SIG-M5 (cell line): ENCODE measurements at places on chromosomes 3 and 15.

- no peak for DNase-seq
Measured at GRCh38 chr3:127791221-127791913, 30.9 kb downstream of the MGLL start.

- no peak for DNase-seq
Measured at GRCh38 chr3:35617370-35617769, 22.0 kb upstream of the ARPP21 start.

GRCh38 chr3:140223631-140224030 lies 288.6 kb downstream of the CLSTN2 start:
- no peak for DNase-seq

DNA sequence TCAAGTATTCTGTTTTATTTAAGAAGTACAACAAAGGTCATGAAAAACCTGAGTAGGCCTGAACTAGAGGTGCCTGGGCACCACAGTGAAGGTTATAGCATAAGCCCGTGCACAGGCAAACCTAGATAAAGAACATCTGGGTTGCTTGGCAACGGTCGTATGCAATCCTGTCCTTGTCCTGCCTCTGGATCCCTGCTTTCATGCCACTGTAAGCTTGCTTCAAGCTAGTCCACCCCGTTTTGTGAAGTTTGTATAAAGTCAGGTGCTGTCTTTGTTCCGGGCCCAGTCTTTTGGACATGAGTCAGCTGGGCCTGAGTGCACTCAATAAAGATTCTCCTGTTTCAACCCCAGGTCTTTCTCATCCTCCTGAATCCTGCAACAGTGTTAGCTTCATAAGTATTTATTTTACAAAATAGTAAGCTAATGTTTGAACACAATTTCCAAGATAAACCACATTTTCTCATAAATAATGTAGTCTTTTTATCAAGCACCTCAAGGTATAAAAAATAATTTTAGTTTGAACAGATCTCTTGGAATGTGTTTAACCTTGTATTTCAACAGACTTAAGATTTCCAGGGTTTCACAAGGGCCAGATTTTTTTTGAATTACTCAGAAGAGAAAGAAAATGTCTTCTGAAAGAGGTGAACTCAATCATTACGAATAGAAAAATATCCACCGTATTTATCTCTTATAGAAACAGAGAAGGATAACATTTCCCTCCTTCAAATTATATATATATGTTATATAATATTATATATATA lies 14.3 kb upstream of the SLC9C1 start:
- DNase-seq: no peak

DNA sequence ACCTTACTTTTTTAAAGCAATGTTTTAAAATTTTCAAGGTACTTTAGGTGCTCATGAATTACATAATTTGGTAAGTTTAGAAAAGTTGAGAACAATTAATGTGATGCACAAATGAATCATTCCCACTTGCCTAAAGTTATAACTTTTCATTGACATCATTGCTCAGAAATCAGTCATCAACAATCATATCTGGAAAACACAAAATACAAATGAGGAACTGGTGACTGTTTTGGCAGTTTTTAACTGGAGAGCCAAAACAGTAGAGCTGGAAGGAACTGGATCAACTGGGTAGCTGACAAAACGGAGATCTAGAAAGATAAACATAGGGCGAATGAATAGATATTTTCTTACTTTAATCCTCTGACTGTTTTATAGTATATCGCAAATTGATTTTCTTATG lies 767.1 kb downstream of the IGSF11 start:
- DNase-seq: no peak

DNA sequence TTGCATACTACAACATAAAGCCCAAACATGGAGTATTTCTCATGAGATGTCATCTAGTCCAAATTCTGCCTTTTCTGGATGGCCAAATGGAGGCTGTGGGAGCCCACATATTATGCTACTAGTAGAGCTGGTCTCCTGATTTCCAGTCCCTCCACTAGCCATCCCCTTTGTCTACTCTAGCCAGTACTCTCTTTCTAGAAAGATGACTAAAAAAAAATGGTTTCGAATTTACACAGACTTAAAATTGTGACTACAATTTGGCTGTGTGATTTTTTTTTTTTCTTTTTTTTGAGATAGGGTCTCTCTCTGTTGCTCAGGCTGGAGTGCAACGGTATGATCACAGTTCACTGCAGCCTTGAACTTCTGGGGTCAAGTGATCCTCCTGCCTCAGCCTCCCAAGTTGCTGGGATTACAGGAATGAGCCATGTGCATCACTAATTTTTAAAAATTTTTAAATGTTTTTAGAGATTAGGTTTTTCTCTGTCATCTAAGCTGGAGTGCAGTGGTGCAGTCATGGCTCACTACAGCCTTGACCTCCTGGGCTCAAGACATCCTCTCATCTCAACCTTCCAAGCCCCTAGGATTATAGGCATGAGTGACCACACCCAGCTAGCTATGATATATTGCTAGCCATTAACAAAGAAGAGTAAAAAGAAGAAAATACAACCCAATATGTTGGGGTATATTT lies 273.9 kb downstream of the ADAMTSL3 start:
- DNase-seq: no peak

GRCh38 chr3:186665625-186666188 lies at the start of gene HRG:
TSS of gene HRG (plus strand) at chr3:186666014. CDS start at chr3:186666032, 18 bp downstream.
- DNase-seq: no peak

DNA sequence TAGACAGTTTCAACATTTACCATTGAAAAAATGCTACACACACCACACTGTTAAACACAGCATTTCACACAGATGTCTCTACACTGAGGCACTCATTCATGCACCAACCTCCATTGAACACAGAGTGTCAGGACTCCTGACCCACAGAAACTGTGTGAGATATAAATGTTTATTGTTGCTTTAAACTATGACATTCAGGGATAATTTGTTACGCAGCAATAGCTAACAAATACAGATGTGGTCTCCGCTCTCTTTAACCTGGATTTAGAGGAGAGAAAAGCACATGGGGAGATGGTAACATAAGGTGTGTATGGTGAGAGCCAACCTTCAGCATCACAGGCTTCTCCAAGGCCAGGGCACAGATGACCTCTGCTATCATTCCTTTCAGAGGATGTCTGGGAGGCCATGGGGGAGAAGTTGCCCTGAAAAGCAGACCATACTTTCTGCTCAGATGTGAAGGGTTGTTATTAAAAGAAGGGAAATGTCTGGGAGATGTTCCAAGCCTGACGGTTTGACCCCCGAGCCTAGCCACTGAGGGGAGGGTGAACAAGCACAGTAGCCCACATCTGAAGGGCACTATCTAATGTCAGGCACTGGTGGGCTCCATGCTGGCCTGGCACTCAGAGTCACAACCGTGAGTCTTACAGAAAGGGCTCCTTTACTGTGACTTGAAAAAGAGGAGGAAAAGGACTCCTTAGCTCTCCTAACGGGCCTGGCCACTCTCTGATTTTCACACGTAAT lies 284.5 kb upstream of the TLE3 start:
- DNase-seq: no peak

DNA sequence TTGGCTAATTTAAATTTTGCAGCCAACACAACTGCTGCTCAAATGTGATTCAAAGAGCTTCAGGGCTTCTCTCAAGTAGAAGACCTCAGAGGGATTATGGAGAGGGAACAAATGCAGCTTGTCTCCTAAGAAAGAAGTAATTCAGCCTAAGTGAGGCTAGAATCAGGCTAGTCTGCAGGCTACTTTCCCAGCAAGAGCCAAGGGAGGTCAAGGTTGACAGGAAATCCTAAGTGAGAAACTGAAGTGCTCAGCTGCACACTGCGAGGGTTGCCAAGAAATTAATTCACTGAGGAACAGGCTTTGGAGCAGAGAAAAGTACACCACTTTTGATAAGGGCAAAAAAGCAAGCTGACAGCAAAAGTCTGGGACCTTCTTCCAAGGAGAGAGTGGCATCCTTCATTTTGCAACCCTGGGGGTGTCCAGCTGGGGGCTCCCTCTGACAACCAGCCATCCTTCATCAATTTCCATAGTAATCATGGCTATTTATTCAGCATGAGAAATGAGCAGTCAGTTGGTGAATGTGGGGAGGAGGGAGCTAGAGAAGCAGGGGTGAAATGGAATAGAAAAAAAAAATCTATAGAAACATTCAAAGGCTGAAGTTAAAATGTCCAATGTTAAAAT lies 646.4 kb upstream of the ADAMTS9 start:
- no peak for DNase-seq

DNA sequence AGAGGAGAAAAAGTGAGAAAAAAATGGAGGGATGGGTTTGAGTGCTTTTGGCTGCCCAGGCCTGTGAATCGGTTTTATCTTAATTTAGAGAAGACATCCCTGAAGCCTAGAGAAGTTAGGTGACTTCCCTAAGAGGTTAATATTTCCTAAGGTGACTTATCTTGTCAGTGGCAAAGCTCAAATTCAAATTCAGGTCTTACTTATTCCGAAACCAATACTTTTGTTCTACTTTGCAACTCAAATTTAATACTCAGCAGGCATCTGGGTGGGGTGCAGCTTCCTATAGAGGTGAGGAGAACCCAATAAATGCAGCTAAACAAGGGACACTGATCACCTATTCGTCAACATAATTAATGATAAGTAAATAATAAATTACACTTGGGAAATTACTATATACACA lies 54.9 kb upstream of the MYRIP start:
- no peak for DNase-seq

GRCh38 chr3:59930170-59930569 lies 880.3 kb upstream of the CFAP20DC start:
- DNase-seq: no peak

DNA sequence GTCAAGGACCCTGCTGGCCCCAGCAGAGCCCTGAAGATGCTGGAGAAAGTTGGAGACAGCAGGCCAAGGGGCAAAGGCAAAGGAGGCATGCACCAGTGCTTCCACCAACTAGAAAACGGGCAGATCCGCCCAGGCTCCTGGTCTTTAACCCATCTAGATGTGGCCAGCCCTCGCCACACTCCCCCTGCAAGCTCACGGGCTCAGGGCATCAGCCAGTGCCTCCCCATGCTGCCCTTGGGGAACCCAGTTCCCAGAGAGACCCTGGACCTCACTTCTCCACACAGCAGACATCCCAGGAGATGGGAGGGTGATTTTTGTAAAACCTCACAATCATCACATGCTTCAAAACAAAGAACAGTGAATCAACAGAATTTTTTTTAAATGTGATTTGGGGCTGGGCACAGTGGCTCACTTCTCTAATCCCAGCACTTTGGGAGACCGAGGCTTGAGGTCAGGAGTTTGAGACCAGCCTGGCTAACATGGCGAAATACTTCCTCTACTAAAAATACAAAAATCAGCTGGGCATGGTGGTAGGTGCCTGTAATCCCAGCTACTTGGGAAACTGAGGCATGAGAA lies 24.5 kb downstream of the CYFIP1 start:
- DNase-seq: no peak

- no peak for DNase-seq
Measured at GRCh38 chr3:135891121-135891520, 74.4 kb upstream of the PPP2R3A start.

DNA sequence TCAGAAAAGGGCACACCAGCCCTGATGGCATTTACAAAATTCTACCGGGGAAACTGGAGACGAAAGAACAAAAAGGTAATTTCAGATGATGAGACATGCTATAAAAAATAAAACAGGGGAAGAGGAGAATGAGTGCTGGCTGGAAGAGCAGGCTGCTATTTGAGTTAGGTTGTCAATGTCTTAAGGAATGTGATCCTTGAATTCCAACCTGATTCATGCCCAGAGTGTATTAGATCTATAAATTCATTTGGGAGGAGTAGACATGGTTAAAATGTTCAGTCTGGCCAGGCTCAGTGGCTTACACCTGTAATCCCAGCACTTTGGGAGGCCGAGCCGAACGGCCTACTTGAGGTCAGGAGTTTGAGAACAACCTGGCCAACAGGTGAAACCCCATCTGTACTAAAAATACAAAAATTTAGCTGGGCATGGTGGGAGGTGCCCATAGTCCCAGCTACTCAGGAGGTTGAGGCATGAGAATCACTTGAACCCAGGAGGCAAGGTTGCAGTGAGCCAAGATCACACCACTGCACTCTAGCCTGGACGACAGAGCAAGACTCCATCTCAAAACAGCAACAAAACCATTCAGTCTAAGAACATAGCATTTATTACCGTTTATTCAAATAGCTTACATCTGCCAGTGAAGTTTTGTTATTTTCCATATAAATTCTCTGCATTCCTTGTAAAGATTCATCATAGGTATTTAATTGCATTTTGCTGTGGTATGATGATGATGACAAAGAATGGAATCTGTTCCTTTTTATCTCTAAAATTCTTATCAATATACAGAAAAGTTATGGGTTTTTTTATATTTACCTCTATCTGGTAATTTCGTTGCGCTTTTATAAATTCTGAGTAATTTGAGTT lies 126.7 kb upstream of the NR2E3 start:
- no peak for DNase-seq

DNA sequence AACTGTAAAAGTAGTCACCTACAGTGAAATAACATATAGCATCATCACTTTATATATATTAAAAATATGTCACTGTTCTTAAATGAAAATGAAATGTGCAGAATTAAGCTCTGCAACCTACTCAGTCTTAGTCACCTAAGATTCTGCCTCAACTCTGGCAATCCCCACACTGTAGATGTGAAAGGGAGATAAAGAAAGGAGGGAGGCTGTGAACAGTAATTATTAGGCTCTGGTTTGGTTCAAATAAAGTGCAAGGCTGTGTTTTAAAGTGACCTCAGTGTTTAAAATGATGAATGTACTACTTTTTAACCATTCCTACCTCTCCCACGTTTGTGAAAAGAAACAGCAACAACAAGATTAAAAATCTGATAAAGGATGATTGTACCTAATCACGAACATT lies 72.2 kb downstream of the ATP8B4 start:
- DNase-seq: no peak

- DNase-seq: no peak
Measured at GRCh38 chr15:27059610-27060202, 88.7 kb downstream of the GABRG3 start.

- no peak for DNase-seq
Measured at GRCh38 chr3:148344521-148344920, 353.2 kb upstream of the AGTR1 start.

DNA sequence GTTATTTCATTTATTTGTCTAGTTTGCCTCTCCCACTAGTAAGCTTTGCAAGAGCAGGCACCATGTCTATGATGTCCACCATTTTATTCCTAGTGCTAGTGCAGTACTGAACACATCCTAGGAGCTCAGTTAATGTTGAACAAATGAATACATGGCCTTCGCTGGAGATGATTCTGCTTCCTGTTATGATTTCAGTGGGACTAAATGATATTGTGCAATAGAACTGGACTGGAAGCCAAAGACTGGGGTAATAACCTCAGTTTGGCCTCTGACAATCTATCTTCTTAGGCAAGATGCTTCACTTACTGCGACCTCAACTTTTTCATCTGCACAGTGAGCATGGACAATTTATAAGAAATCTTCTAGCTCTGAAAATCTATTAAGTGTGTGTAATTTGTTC lies 191.3 kb downstream of the ADAMTSL3 start:
- no peak for DNase-seq

- DNase-seq: no peak
Measured at GRCh38 chr3:27504749-27505148, 20.6 kb upstream of the SLC4A7 start.

GRCh38 chr15:101623367-101624304 lies 28.5 kb downstream of the TM2D3 start:
- DNase-seq: no peak

DNA sequence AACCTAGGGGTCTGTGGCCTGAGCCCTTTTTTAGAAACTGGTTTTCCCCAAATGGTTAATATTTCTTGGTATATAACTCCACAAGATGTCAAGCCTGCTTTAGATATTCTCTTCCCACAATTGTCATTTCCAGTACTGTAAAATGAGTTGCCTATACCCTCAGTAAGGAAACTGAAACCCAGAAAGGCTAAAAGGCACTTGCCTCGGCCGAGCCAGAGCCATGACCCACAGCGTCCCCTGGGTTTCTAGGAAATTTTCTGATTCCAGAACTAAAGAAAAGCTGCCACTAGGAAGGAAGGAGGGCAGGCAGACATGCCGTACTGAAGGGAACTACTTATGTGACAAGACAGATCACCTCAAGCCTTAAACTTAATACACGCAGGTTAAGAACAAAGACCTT lies 59.1 kb downstream of the ATP8B4 start:
- DNase-seq: no peak
